ENCODE measurements at places on chromosomes 2 and 18.

DNA sequence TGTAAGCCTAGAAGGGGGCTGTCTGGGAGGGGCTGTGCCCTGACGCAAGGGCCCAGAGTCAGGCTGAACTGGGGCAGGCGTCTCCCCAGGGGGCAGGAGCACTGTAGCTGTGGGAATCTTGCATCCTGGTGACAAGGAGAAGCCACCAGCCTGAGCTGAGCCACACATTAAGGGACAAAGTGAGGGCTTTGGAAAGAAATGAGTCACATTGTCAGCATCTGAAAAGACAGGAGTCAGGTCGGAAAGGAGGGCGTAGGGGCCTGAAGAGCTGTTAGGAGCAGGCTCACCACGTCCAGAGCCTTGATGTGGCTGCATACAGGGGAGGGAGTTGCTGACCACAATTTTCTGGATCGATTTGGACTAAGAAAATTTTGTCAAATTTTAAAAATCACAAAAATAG lies 298.6 kb downstream of the CYP26B1 start:
- DNase-seq, result no peak

GRCh38 chr2:166375736-166376487 lies at the start of gene SCN9A:
Gene SCN9A, minus strand, starts transcription at chr2:166375944. Its CDS starts 64,188 bp downstream, at chr2:166311756.
- DNase-seq, result no peak

DNA sequence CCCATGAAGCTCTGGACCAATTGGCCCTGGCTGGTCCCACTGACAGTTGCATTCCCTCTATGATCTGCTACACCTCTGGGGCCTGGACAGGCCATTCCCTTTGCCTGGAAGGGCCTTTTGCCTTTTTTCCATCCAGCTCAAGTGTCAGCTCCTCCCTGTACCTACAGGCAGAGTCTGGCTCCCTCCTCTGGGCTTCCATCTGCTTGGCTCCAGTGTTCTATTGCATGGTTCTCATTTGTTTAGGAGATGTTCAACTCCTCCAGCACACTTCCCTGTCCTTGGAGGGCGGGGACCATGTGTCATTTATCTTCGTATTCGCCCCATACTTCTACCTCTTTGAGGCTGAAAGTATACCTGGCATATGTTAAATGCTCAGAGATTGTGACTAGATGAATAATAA lies 61.1 kb downstream of the PRKCE start:
- DNase-seq, result no peak

DNA sequence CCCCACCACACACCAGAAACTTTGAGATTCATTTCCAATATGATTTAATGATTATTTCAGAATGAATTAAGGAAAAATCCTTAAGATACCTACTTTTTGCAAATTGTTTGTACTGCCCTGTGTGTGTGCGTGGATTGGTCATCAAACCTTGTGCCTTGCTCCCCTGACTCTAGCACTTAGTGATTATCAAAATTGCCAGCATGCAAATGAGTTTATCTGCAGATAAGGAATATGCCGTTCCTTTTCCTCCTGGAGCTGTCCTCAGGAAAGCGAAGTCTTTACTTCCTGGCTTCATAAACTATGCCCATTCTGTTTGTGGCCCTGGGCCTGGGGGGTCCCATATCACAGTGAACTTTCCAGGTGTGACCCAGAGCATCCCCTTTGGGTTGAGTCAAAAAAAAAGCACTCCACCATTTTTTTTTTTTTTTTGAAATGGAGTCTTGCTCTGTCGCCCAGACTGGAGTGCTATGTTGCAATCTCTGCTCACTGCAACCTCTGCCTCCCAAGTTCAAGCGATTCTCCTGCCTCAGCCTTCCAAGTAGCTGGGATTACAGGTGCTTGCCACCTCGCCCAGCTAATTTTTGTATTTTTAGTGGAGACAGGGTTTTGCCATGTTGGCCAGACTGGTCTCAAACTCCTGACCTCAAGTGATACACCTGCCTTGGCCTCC lies 11.4 kb downstream of the CHMP1B start:
- no peak for DNase-seq

- DNase-seq, result no peak
Observed at GRCh38 chr2:11187083-11187619, 31.9 kb downstream of the SLC66A3 start.

DNA sequence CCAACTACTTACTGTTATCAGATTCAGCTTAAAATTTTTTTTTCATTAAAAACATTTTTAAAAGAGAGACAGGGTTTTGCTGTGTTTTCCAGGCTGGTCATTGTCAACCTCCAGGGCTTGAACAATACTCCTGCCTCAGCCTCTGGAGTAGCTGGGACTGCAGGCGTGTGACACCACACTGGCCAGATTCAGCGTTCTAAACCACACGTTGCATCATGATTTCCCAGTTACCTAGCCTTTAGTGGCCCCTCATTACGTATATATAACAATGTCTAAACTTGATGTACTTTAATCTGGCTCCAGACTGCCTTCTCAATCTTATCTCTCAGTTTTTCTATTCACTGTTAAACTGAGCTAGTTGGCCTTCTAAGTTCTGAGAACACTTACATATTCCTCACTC lies 89.6 kb downstream of the COMMD1 start:
- no peak for DNase-seq

GRCh38 chr2:238985041-238985729 lies 137.3 kb downstream of the TWIST2 start:
- DNase-seq, result no peak

DNA sequence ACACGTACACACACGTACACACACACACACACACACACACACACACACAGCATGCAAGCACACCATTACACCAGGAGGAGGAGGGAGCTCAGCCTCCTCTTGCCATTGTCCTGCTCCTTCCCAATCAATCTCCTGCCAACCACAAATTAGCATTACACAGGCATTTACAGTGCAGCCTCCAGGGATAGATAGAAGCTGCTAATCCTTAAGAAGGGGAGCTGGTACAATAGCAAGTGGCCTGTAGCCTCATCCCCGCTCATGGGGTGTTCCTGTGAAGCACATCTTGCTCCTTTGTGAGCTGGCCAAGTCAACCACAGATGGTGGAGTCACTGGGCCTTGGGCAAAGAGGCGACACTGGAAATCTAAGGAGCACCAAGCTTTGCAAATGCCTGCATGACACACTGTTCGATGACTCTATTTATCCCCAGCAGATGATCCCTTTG lies 110.3 kb upstream of the PKDCC start:
- no peak for DNase-seq

DNA sequence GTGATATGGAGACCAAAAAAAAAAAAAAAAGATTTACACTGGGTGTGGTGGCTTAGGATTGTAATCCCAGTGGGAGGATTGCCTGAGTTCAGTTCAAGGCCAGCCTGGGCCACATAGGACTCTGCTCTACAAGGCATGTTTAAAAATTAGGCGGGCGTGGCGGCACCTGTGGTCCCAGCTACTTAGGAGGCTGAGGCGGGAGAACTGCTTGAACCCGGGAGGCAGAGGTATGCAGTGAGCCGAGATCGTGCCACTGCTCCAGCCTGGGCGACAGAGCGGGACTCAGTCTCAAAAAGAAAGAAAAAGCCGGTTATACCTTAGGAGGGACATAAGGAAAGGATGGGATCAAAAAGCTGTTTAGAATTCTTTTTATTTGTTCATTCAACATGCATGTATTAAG lies 707 bp upstream of the SPDYA start:
- no peak for DNase-seq

DNA sequence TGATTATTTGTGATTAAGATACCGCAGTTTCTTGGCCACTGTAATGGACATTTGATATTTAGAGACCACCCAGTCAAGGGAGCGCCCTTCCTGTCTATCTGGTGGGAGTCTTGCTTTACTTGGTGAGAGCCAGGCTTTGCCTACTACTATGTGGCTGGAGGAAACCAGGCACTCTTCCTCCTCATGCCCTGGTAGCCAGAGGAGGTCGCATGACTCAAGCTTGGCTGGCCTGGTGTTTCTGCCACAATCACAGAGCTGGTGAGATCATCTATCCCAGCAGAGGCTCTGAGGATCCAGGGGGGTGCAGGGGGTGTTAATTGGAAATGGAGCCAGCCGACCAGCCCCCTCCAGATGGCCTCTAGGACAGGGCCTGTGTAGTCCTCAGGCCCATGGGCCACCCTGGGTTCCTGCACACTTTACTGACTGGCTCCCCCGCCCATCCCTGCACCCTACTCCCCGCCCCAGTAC lies 46.8 kb upstream of the BIN1 start:
- no peak for DNase-seq

- DNase-seq, result no peak
Observed at GRCh38 chr2:55092439-55092838, 42.2 kb upstream of the RTN4 start.

DNA sequence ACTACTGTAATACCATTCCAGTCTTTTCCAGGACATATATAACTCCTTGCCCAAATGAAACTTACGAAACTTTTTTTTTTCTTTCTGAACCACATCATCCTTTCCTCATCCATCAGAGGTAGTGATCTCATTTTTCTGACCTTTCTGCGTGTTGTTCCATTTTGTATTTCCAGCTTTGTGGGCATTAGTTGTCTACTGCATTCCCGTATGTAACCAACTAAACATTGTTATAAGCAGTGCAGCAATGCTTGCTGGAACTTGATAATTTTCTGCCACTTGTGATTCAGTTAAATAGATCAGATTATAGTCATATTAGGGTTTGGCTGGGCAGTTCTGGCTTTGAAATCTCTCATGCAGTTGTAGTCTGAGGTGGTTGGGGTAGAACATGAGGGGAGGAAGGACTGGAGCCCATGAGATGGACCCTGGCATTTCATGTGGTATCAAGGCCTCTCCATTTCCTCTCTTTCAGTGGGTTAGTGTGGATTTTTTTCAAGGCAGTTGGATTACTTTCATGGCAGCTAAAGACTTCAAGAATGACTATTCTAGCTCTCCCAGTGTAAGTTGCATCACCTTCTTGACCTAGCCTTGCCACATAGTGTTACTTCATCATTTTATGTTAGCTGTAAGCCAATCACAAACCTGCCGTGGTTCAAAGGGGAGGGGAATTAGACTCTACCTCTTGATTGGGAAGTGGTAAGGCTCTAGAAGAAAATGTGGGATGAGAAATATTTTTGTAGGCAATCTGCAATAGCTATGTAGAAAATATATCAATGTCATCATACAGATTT lies 80.5 kb downstream of the EHBP1 start:
- no peak for DNase-seq

- DNase-seq, result no peak
Observed at GRCh38 chr18:67574749-67575148, 58.2 kb upstream of the DSEL start.

- no peak for DNase-seq
Observed at GRCh38 chr2:226398580-226398979, 401.0 kb downstream of the IRS1 start.

GRCh38 chr2:235414422-235414821 lies 79.4 kb upstream of the AGAP1 start:
- DNase-seq, result no peak

GRCh38 chr18:30763902-30764350 lies 278.6 kb downstream of the DSC3 start:
- DNase-seq, result no peak

- no peak for DNase-seq
Observed at GRCh38 chr2:72607189-72607588, 218.6 kb downstream of the EXOC6B start.

DNA sequence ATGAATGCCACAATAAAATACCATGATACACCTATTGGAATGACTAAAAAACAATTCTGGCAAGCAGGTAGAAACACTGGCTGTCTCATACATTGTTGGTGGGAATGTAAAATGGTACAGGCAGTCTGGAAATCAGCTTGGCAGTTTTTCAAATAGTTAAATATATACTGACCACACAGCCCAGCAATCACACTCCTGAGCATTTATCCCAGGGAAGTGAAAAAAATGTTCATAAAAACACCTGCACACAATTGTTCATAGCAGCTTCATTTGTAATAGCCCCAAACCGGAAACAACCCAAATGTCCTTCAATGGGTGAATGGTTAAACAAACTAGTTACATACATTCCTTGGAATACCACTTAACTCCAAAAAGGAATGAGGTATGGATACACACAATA lies 137.2 kb downstream of the TFCP2L1 start:
- DNase-seq, result no peak

DNA sequence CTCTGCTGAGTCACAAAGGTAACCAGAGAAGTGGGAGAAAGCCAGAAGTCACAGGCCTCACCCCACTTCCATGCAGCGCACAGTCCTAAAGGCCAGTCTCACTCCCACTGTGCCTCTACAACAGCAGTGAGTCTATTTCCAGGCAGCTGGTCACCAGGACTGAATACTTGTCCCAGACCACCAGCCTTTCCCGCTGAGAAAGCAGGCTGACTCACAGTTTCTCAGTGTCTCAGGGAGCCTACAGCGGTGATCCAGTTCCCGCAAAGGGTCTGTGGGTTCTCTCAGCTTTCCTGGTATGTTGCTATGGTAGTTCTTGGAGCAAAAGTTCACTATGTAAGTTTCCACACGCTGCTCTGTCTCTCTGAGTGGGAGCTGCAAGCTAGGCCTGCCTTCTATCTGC lies 622.5 kb downstream of the RNF144A start:
- DNase-seq, result no peak

DNA sequence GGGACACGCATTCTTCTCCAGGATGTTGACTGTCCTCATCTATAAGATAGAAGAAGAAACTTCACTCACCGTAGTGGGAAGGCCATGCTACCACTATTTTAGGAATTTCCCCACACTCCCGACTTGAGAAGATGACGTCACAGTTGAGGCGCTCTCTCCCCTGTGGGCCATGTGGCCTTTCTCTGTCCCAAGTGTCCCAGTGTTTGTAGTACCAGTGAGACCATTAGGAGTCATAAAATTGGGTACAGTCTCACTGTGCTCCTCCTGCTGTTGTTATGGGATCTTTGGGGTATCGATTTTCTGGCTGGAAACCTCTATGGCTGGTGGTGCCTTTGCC lies 7.2 kb upstream of the SNTG2 start:
- DNase-seq, result no peak

DNA sequence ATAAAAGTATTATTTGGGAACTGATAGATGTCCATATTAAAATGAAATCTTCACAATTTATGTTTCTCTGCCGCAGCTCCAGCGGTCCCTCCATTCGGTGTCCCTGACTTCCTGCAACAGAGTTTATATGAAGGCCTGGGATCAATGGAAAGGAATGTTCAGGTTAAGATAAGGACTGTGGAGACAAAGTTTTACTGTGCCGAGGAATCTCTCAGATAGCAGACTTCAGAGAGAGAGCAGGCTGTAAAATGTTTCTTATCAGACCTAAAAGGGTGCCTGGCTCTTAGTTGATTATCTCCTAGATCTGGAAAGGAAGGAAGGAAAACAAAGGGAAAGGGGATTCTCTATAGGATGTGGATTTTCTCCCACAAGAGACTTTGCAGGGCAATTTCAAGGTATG lies 193.7 kb upstream of the PIEZO2 start:
- DNase-seq, result no peak

DNA sequence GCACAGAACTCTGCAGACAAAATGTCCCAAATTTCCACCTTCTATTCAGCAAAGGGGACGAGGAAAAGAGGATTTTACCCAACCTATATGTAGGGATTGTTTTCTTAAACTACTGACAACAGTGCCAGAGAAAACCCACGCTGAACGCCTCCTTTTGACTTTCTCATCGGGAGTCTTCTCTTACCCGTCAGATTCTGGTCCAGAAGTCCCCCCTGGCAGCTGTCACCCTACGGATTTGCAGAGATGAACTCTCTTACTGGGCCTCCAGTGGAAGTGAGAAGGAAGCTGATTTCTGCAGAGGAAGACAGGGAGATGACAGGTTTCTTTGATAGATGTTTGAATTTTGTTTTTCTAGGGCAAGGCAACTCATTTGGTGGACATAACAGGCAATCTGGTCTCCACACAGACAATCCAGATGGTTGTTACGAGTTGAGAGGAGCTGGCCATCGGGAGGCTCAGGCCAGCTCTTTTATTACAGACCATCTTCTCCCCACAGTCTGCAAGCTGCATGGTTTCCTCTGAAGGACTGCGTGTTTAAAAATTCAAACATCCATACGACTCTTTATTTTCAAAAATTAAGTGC lies 804.3 kb downstream of the RNF144A start:
- no peak for DNase-seq

Measured in stimulated activated CD8-positive, alpha-beta memory T cell treated with anti-CD3 and anti-CD28 coated beads, Interleukin-15, amount 100 ng/mL, for 4 hours (primary cell).